ENCODE measurements at places on chromosomes 6 and 20.

- ATAC-seq: peak; percentile 87
These were observed 532.6 kb upstream of the JARID2 start for GRCh38 chr6:14713008-14713960.

GRCh38 chr6:14055541-14055940, 62.0 kb upstream of the CD83 start:
- no peak for ATAC-seq

- ATAC-seq: peak; percentile 34
These were observed 230.0 kb downstream of the ALDH8A1 start for GRCh38 chr6:134719911-134720310.

DNA sequence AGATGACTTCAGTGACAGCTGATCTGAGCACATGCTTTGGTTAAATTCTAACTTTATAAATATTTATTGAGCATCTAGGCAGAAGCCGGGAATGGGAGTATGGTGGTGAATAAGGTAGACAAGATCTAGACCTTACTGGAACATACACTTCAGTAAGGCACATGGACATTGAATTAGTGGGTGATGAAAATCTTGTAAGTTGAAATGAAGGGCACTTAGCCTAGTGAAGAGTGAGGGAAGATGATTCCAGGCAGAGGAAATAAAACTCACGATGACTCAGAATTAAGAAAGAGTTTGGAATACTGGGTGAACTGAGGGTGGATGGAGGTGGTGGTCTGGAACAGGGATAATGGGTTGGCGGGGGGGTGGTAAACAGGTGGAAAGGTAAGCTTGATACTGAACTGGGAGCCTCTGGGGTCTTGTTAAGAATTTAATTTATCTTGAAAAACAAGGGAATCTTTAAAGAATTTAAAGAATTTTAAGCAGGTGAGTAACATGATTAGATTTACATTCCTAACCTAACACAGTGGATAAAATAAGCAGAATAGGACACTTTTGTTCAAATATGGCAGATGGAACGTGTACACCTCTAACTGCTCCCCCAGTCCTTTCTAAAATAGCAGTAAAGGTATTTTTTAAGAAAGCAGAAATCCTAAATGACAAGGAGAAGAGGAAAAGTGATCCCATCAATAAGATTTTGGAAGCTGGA, 75.2 kb upstream of the ARHGAP18 start:
- no peak for ATAC-seq

DNA sequence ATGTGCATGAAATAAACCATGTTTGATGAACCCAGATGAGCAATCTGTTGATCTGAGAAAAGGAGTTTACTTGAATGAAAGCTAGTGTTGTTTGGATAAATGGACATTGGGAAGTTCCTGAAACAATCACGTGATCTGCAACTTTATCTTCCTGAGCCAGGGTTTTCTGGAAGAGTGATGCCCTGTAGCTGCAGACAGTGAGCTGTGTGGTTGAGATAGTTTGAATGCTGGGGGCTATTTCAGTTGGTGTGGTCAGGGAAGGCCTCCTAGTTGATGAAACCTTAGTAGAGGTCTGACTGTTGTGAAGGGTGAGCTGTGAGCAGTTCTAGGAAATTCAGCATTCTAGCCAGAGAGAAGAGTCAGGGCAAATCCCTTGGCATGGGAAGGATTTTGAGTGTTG, 643.7 kb downstream of the UTRN start:
- ATAC-seq: no peak

GRCh38 chr6:25042036-25042521, 106.3 kb upstream of the RIPOR2 start:
- no peak for ATAC-seq

- ATAC-seq: no peak
These were observed 105.1 kb upstream of the HCRTR2 start for GRCh38 chr6:55069132-55069781.

- no peak for ATAC-seq
These were observed 180.5 kb downstream of the PDE7B start for GRCh38 chr6:136031982-136032381.

GRCh38 chr20:44615169-44615791, 32.9 kb downstream of the PKIG start:
- peak; percentile 25 for ATAC-seq

DNA sequence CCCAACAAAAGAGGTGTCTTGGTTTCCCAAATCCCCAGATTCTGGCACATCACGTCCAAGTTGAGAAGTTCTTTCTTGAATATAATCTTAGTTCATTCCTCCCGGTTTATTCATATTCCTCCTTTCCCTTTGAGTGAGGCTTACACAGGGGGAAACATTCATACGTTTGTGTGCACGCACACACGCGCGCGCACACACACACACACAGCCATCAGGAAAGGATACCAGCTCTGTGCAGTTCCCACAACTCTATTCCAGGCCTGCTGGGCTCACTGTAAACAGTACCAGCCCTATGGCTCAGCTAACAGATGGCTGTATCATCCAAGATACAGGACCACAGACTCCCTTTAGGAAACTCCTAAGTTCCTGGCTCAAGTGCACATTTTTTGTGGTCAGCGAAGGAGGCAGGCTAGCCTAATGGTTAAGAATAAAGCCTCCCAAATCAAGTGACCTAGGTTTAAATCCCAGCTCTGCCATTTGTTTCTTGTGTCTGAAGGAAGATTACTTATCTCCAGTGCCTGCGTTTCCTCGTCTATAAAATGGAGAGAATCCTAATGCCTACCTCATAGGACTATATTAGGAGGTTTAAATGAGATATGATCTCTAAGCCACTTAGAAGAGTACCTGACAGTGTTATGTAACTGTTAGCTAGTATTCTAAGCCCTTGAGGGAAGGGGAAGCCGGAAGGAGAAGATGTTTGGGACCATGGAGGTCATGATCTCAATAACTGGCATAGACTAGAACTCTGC, 3.7 kb upstream of the TAF8 start:
- no peak for ATAC-seq

- no peak for ATAC-seq
These were observed 350.7 kb downstream of the KHDRBS2 start for GRCh38 chr6:61935242-61935846.

GRCh38 chr20:57080796-57081195, 185.6 kb downstream of the BMP7 start:
- no peak for ATAC-seq

DNA sequence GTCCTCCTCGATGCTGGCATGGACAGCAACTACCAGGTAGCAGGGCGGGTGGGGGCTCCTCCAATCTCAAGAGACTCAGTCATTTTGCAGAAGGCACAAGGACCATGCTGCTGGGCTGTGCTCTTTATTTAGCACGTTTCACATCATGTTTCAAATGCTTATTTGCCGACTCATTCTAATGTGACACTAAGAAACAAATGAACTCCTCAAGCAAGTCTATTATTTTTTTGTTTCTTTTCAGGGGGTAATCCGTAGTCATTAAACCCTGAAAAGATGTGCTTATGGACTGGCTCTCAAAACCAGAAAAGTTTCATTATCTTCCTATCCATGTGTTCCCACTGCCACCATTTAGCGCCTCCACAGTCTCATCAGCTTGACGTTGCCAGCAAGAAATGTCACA, 92.9 kb downstream of the ANKS1A start:
- no peak for ATAC-seq

GRCh38 chr6:139981768-139982181, 607.3 kb upstream of the CITED2 start:
- ATAC-seq: no peak

GRCh38 chr6:106048336-106048735, 37.8 kb upstream of the PRDM1 start:
- no peak for ATAC-seq

DNA sequence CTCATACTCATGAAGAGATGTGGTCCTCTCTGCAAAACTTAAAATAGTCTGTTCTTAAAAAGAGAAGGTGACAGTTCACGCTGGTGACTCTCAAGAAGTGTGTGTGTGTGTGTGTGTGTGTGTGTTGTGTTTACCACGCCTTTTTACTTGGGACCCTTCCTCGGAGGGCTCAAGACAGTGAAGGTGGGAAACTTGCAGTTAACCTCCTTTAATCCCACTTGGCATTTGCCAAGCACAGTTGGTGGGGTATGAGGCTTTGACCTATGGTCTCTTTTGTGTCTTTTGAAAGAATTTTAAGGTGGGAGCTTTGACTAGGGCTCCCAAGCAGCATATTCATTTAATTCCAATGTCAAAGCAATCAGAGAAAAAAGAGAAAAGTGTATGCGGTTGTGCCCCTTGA, 395.8 kb downstream of the TFAP2B start:
- ATAC-seq: no peak

GRCh38 chr20:44475694-44476560, at the start of gene TTPAL:
Gene TTPAL (plus strand): TSS chr20:44475874. CDS start chr20:44480000, 4,126 bp downstream.
- ATAC-seq: peak; percentile 97

- no peak for ATAC-seq
These were observed 26.9 kb downstream of the PXDC1 start for GRCh38 chr6:3724451-3725144.

GRCh38 chr6:139336488-139336887, 38.0 kb downstream of the CITED2 start:
- ATAC-seq: no peak

GRCh38 chr6:21666201-21666691, 72.7 kb downstream of the SOX4 start:
- peak; percentile 24 for ATAC-seq

GRCh38 chr6:24272148-24272547, 85.7 kb downstream of the DCDC2 start:
- ATAC-seq: no peak

- no peak for ATAC-seq
These were observed 40.3 kb upstream of the CNKSR3 start for GRCh38 chr6:154550779-154551178.

DNA sequence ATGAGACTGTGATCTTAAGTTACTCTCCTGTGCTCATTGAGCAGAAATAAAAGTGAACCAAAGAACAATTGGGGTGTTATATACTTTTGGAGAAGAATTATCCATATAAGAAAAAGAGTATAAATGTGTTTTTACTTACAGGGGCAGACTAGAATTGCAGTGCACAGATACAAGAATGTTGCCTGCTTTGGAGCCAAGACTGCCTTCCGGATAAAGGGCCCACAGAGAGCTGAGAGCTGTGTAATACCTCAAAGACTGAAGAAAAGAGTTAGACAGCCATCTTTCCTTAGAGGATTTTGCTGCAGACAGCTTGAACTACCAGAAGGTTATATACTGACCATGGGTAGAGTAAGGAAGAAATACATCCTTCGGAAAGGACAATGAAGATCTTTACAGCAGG, 1235.5 kb upstream of the CITED2 start:
- no peak for ATAC-seq

GRCh38 chr6:50993941-50994720, 175.5 kb downstream of the TFAP2B start:
- ATAC-seq: no peak

DNA sequence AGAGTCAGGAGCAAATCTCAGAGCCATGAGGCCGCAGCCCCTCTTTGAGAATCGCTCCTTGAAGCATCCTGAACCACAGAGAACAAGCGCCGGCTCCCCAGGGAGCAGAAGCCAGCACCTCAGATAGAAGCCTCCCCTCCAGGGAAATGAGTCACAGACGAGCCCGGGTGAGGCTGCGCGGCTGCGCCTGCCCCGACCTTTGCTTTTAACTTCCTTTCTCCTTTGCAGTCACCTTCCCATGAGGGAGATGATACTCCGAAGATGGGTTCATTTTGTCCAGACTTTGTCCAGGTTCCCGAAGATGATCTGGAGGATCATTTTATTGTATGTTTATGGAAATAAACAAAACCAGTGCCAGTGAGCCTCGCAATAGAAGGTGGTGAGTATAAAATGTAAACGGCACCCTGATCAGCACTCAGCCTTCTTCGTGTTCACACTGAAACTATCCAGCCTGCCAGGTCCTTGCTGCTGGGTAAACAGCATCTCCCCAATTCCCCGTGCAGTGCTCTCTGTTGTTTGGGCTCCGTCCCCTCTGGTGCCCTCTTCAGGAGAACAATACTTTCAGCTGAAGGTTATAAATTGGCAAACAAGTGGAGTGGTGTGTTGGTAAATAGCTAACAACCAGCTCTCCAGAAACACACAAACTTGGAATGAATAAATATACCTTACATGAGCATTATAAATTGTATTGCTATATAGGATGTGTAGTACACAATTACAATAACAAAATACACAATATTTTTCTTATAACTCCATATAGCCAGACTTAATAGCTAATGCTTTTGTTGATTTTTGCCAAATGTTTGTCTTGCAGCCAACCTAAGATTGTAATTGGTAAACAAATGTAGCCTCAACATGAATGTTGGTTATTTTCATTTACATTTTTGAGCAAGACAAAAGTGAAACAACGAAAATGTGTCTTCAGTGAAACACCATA, 41.4 kb upstream of the TMEM181 start:
- no peak for ATAC-seq
